ENCODE measurements at places on chromosomes 13 and 19.

- no peak for DNase-seq
These were observed 97.7 kb downstream of the GNG7 start for GRCh38 chr19:2604747-2605329.

DNA sequence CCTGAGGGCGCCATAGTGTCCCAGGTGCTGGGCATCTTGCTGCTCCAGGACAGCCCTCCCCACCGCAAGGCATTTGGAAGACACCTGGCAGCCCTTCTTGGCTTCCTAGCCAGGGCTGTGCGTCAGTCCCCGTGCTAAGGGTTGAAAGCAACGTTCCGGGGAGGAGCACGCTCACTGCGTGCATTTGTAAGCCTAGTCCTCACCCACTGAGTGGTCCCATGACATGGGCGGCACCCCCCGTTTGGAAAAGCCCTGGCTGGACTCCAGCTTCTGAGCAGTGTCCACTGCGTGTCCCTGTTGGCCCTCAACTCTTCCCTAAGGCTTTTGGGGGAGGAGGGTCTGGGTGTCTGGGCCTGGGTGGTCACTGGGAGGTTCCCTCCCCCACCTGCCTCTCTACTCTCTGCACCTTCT, 76.3 kb upstream of the GPR183 start:
- no peak for DNase-seq

DNA sequence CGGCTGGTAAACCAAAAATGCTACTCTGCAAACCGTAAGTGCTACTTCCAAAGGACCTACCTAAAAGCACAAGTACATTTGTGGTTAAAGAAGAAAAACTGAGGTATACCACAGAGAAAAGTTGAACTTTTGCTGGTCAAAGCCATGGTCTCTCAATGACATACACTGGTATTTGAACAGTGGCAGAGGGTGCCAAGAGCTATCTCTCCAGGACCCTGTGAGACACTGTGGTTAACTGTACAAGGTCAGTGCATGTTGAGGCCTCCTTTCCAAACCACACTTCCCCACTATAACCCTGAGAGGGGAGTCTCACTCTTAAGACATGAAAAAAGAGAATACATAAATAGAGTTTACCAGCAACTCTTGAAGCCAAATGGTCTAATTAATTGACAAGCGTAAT, 49.5 kb downstream of the COL4A1 start:
- no peak for DNase-seq

DNA sequence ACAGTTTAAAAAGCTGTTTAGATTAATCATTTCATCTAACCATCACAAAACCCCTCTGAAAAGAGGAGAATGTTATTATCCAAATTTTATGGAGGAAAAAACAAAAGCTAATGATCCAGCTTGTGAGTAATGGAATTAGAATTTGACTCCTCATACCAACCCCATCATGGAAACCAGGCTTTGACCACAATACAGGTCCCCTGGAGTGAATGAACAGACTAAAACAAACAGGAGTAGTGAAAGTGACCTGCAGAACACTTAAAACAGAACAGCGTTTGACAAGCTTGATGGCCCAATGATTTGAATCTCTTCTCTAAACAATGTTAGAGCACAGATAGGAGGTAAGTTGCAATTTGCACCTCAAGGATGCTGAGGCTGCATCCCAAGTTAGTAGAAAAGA, 230.0 kb downstream of the DCT start:
- no peak for DNase-seq

DNA sequence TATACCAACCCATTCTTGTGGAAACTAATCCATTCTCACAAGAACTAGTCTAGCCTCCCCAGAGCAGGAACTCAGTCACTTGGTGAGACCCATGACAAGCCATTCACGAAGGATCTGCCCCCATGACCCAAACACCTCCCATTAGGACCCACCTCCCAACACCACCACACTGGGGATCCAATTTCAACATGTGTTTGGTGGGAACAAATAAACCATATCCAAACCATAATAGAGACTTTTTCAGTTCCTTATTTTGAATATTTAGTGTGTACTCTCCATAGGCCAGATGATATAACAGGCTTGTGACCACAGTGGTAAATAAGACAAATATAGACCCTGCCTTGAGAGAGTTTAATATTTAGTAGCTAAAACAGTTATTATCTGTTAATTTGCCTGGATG, 227.5 kb upstream of the SERP2 start:
- DNase-seq: no peak

DNA sequence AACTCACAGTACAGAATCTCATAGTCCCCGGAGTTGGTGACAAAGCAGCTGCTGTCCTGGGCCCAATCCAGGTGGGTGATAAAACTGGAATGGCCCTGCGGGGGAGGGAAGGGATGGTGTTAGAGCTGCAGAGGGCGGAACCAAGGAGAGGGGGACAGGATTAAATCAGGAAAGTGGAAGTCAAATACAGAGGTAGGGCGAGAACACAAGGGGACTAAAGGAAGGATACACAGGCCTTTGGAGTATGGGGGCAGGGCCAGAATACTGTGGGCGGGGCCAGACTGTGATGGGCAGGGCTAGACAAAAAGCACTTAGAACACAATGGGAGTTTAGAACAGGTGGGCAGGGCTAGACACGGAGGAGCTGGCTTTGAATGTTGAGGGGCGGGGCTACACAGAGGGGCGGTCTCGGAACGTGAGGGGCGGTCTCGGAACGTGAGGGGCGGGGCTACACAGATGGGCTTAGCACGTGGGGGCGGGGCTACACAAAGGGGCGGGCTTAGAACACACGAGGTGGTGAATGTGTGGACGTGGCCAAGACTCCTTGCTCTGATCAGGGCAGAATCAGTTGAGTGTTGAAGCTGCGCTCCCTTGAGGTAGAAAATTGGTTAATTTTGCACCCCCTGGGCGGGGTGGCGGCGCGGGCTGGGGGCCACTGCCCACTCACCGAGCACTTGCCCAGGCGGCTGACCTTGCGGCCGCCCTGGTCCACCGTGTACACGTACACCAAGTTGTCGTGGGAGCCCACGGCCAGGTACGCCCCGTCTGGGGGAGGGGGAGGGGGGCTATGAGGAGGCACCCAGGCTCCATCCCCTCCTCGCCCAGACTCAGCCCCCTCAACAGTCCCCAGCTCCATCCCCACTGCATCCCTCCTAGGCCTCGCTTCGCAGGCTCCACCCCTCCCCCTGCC, 14.0 kb upstream of the GPR4 start:
- peak; percentile 94 for DNase-seq

GRCh38 chr19:47348819-47349795, at the start of gene DHX34:
Gene DHX34 (plus strand): TSS chr19:47349315. CDS start chr19:47353031, 3,716 bp downstream.
- peak; percentile 99 for DNase-seq

DNA sequence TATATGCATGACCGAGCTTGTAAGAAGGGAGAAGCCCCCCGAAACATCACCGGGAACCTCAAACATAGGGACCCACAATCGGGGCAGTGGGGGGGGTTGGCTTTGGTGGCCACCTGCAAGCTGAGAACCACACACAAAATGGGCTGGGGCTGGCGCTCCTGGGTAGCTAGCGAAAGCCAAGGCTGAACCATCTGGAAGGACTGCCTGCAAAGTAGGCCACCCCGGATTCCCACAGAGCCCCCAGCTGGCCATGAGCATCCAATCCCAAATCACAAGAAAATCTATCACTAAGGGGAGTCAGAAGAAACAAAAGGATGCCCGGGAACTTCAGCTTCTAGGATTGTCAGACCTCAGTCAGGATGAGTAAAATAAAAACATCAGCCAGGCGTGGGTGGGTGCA, 2.8 kb upstream of the PSPN start:
- no peak for DNase-seq

DNA sequence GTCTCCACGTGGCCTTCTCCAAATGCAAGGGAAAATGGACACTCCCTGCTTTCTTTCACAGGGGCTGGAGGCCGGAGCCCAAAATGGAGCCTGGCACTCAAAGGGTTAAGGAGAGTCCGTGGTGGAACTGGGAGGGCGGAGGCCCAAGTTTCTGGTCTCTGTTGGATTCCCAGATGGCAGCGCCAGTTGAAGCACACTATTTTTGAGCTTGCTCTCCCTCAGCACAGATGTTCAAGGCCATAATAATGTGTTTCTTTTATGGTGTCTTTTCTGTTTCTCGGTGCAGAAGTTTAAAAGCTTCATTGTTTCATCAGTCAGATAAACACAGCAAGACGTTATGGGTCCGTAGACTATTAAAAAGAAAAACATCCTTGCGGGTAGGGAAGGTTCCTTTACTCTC, 67.6 kb downstream of the TNFRSF19 start:
- DNase-seq: peak; percentile 62

DNA sequence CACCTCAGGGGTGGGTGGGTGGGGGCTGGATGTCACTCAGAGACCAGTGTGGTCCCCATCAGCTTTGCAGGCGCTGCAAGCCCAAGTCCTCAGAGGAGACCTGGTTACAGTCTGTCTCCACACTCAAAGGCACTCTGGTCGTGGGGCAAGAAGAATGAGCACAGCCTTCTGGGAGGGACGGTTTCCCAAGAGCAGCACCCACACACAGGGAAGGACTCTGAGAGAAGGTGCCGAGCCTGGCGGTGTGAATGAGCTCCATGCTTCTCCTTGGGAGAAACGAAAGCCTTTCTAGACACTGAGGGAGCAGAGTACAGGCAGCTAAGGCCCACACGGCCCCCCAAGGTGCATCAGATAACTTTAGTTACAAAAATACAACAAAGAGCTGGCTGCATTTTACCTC, 473.6 kb downstream of the FOXO1 start:
- no peak for DNase-seq
